Activated CD4-positive, alpha-beta T cell treated with anti-CD3 and anti-CD28 coated beads for 48 hours (primary cell): ENCODE measurements at places on chromosomes 5 and 9.
A peak's percentile ranks its signal among the peaks of the same experiment; 100 is the strongest.

GRCh38 chr5:125198270-125198974, 452.0 kb upstream of the ZNF608 start:
- no peak for DNase-seq

- no peak for DNase-seq
Measured at GRCh38 chr9:17521100-17521855, 57.6 kb upstream of the SH3GL2 start.

DNA sequence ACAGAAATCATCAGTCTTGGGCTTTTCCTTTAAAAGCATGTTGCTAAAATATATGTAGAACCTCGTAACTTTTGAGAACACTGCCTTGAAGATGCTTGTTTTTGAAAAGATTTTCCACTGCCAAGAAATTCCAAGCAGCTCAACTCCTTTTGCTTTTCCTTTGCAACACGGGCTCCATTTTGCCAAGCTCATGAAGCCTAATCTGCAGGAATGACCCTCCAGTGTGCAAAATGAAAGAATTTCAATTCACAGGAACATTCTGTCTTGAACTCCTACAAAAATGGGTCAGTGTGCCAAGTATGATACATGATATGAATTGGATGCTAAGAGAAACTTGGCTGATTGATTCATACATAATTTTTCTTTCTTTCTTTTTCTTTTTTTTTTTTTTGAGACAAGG, 35.4 kb upstream of the ERCC6L2 start:
- DNase-seq, result no peak

- DNase-seq, result no peak
Measured at GRCh38 chr5:52702877-52703276, 84.8 kb upstream of the ITGA1 start.

GRCh38 chr5:86684222-86684621, 66.5 kb downstream of the COX7C start:
- no peak for DNase-seq

DNA sequence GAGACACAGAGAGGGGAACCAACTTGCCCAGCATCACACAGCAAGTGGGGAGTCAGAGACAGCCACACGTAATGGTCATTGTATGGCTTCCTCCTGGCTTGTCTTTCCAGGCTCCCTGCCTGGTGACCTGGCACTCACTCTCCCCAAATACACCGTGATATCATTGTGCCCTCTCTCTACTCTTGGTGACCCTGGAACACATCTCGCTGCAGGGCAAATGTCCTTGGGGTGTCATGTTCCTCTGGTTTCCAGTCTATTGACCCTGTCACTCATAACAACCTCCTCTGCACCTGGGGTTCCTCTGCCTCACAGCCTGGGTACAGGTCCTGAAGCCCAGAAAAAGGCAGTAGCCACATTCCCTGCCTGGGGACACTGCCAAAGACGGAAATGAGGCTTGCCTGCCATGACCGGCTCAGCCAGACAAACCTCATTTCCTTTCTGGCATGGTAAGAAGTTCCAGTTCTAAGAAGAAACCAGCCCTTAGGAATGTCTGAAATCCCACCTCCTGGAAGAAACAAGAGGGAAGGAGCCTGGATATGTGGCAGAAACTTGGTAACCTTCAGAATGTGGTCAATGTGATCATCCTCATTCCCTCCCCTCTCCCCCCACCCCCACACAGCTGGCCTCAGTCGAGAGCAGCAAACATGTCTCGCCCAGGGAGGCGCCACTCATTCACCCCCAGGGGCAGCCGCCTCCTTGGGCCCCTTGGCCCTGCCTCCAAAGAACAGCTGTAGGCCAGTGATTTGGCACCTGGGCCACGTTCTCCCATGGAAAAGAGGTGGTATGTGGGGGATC, 30.6 kb upstream of the SMU1 start:
- no peak for DNase-seq

DNA sequence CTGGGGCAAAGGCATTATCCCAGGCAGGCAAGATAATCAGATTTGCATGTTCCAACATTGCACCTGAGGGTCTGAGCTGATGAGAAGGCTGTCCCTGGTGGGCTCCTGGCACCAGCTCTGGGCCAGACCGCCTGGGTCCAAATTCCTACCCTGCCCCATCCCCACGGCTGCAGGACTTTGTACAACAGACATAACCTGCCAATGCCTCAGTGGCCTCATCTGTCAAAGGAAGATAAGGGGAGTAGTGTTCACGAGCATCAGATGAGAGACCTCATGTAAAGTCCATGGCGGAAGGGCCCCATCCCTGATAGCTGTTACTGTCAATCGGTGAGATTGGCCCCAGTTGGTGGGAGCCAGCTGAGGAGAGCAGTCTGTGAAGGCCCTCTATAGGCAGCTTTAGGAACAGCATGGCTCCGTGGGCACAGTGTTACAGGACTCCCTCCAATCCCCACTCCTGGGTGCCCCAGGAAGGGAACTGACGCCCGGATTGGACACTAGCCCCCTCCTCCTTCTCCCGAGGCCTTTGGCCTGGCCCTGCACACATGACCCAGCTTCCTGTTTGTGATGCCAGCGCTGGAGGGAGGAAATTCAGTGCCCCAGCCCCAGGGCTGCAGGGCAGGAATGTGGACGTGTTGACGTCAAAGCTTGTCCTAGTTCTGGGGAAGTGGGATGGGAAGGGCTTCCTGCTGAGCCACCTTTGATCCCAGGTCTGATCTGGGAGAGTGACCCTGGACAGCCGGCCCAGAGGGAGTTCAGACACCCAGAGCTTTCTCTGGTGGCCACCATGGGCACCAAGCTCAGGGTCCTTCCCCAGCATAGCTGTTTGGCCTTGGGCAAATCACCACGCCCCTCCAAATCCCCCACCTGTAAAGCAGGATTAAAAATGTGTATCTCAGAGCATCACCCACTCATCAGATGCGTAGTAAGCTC, 56.2 kb downstream of the DUSP1 start:
- peak; percentile 82 for DNase-seq

- DNase-seq, result no peak
Measured at GRCh38 chr9:112224401-112225289, 49.5 kb upstream of the SUSD1 start.

DNA sequence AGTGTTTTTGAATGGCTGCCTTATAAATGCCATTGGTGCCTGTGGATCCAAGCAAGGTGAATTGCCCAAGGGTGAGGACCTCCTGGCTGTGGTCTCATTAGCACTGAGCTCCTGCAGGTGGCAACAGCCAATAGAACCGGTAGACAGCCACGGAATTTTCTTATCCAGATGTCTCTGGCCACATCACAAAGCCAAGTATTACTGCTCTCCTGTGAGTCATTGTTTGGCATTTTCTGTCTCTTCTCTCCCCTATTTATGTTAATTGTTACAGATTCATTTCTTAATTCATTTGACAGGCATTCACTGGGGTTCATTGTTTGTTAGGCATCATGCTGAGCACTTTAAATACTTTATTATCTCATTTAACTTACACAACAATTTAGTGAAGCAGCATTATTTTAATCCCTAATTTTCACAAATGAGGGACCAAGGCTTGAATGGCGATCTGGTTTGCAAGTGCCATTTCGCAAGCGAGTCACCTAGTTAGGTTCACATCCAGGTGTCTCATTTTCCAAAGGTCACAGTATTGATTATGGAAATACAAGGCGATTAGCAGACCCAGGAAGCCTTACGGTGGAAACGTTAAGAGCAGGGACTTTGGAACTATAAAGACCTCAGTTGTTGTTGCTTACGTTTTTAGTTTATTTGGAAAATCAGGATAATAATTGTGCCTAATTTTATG, 58.2 kb upstream of the DPYSL3 start:
- DNase-seq, result no peak

- no peak for DNase-seq
Measured at GRCh38 chr5:143188083-143188482, 215.4 kb downstream of the NR3C1 start.

GRCh38 chr9:36247356-36247755, 10.9 kb downstream of the GNE start:
- no peak for DNase-seq

- DNase-seq, result no peak
Measured at GRCh38 chr5:35478856-35479682, 138.6 kb upstream of the SPEF2 start.

DNA sequence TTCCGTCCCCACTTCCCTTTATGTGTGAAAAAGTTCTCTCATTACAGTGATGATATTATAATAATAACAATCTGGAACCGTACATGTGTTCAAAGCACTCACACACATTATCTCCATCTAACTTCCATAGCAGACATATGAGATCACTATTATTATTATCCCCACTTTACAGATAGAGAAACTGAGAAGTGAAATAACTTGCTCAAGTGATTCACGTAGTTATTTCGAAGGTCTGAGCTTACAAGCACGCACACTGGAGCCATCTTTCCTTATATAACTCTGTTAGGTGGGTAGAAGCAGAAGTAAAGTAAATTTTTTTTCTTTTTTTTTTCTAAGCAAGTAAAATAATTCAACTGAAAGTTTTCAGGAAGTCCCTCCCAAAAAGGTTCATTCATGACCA, 62.9 kb upstream of the PTGER4 start:
- no peak for DNase-seq

GRCh38 chr9:33476503-33476902, 2.8 kb upstream of the NOL6 start:
- DNase-seq, result no peak

GRCh38 chr9:131732061-131732526, 7.8 kb downstream of the RAPGEF1 start:
- no peak for DNase-seq

- DNase-seq, result no peak
Measured at GRCh38 chr5:152066784-152067183, 142.1 kb upstream of the GLRA1 start.

DNA sequence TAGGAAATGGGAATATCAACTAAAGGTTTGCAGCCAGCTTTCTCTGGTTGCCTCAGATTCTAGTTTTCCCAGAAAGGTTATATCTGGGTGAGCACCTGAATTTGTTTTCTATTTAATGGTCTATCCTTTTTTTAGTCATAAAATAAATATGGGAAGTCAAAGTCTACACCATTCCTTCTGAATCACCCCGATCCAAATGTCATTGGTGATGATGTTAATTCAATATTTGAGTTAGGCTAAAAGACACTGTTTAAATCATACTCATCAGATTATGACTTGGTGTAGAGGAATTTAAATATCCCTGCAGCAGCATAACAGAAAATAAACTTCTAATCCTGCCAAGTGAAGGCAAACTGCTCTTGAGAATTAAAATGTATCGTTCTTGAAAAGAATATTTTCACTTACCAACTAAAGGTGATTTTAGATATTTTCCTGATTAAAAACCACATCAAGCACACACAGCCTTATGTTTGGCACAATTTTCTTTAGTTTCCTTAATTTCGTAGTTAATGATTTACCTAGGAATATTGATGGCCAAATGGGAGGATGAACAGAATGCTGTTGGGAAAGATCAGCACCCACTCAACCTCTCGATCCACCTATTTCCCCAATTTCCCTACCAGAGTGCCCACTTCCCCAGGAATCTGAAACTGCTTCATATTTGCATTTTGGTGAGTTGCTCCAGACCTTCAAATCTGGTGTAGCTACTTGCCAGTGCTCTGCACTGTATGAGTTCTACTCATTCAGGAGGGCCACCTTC, 103.1 kb upstream of the TSLP start:
- no peak for DNase-seq

GRCh38 chr9:133556354-133556753, 21.9 kb downstream of the ADAMTSL2 start:
- no peak for DNase-seq

- DNase-seq, result no peak
Measured at GRCh38 chr9:128459011-128459410, 3.2 kb downstream of the ODF2 start.

DNA sequence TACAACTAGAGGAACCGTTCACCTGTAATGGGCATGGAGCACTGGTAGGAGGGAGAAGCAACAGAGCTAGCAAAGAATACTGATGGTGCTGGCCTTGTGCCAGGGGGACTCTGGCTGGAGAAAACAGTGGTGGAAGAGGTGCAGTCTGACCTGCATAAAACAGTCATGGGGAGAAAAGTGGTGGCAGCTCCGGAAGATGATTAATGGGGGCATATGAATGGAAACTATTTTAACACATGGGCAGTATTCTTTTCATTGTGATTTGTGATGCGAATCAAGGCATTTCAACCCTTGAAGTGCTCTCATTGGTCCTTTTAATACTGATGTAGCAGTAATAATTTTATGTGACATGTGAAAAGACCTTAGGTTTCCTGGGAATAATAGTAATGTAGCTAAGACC, 219.6 kb downstream of the ADAMTS6 start:
- DNase-seq, result no peak

GRCh38 chr5:147735621-147736125, 46.9 kb downstream of the JAKMIP2 start:
- no peak for DNase-seq

GRCh38 chr9:114250235-114250568, 72.7 kb upstream of the ORM1 start:
- no peak for DNase-seq

DNA sequence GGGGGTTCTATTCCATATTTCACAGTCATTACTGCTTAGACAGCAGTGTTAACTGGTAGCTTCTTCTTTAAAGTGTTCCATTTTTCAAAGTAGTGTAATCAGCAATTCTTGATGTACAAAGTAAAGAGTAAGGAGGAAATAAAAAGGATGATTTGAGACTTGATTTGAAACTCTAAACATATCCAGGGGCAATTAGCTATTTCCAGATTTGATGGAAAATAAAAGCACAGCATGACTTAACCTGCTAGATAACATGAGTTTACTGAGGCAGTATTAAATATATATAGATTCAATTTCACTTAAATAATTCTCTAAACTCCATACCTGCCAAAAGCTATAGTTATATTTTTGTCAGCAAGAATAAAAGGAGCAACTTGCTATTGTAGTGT, 29.8 kb downstream of the NR2F1 start:
- no peak for DNase-seq

GRCh38 chr5:1634337-1634661, 110.5 kb upstream of the LPCAT1 start:
- no peak for DNase-seq

GRCh38 chr5:151097061-151097460, 16.2 kb upstream of the TNIP1 start:
- DNase-seq, result no peak

GRCh38 chr9:129617167-129617566, 3.7 kb downstream of the C9orf50 start:
- DNase-seq, result no peak

GRCh38 chr9:76987594-76988200, 31.8 kb upstream of the FOXB2 start:
- DNase-seq, result no peak

- no peak for DNase-seq
Measured at GRCh38 chr9:109887079-109887478, 107.1 kb downstream of the PALM2AKAP2 start.

DNA sequence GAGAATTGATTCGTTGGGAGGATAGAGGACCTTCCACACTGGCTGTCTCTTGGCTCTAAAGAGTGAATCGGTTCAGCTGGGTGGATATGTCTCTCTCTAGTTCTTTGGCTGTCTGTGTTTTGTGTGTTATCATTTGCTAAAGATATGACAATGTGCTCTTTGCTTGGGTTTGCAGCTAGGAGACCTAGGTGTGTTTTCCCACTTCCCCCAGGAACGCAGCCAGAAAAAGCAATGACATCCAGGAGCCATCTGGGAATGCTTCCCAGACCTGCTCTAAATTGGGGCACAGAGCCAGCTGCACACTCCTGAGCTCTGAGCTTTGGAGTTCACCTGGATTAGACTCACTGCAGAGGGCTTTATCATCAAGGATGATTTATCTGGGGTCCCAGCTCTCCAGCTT, 12.8 kb upstream of the PDZD2 start:
- no peak for DNase-seq
